ENCODE measurements at places on chromosomes 2 and 18. TPM values are rescaled to one million over a fixed set of nuclear protein-coding genes. Genes with fewer than 3 reads are reported as not detected.

GRCh38 chr18:68498636-68499035 lies 216.3 kb downstream of the TMX3 start:
- no peaks in the 10 kb centered on the region for H3K27me3 ChIP-seq
- H3K27ac ChIP-seq, result no peak overlapping the region
- no peak for DNase-seq
- H3K4me3 ChIP-seq, result no peak overlapping the region
- no peaks in the 10 kb centered on the region for H3K36me3 ChIP-seq

The THSD7B gene
- not detected for total RNA-seq

DNA sequence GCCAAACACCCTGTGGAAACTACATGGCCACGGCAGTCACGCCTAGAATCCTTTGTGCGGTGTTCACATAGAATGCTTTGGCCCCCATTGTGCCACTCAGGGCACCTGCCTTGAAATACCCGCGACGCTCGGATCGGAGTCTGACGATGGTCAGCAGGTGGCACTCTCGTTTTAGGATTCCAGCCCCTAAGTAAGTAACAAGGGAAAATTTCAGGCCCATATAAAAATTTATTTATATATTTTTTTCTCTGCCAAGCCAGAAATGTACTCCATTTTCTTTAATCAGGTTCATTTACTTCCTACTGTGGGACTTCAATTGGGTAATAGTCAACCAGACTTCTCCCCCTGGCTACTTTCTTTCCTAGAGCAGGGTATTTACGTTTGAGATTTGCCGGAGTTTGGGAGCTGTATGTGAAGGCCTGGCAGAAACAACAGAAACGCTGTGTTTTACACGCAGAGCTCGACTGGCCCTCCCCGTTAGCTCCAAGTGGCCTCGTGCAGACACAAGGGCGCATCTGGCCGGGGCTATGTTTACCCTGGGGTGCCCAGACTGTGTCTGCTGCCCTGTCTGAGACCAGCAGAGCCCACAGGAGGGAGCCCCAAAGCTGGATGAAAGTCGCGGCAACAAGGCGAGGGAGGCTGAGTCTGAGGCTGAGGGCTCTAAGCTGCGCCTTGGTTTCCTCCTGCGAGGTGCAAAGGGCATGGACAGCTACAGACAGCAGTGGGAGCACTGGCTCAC lies 41.6 kb downstream of the LRRC30 start:
- no peaks in the 10 kb centered on the region for H3K36me3 ChIP-seq
- no peaks in the 10 kb centered on the region for H3K4me1 ChIP-seq
- H3K27me3 ChIP-seq, result no peaks in the 10 kb centered on the region
- no peak overlapping the region for H3K27ac ChIP-seq
- DNase-seq, result no peak
- no peak overlapping the region for H3K4me3 ChIP-seq

DNA sequence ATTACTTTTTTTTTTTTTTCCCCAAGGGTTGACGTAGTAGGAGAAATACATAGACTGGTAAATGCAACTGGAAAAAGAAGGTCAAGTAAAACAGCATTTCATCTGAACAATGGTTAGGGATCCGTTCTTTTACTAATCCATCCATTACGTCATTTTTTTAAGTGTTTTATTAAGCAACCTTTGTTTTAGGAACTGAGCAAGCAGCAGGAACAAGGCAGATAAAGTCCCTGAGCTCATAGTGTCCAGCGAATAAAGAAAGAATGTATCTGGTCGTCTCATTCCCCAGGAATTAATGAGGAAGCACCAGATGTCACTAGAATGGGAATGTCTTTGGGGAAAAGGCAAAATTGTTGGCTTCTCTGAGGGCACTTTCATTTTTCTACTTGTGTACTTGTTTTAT lies 842.4 kb downstream of the TDRD15 start:
- no peak for DNase-seq
- no peak overlapping the region for H3K4me3 ChIP-seq
- no peaks in the 10 kb centered on the region for H3K36me3 ChIP-seq
- no peaks in the 10 kb centered on the region for H3K4me1 ChIP-seq

DNA sequence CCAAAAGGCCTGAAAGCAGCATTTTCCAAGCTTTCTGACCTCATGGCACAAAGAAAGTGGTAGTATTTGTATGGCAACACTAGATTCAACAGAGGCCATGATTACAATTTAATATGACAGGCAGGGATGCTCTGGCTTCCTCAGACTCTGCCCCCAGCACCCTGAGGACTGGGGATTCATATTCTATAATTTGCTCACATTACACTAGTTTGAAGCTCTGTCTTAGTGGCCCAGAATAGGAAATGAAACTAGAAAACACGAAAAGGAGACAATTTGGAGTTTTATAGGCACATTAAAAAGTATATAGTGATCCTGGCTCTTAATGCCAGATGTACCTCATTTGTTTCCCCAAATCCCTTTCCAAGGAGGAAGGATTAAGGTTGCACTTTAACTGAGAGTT lies 173.0 kb upstream of the STK17B start:
- H3K27ac ChIP-seq, result no peak overlapping the region
- no peak overlapping the region for H3K4me3 ChIP-seq
- H3K27me3 ChIP-seq, result no peaks in the 10 kb centered on the region
- H3K36me3 ChIP-seq, result no peaks in the 10 kb centered on the region
- DNase-seq, result no peak

DNA sequence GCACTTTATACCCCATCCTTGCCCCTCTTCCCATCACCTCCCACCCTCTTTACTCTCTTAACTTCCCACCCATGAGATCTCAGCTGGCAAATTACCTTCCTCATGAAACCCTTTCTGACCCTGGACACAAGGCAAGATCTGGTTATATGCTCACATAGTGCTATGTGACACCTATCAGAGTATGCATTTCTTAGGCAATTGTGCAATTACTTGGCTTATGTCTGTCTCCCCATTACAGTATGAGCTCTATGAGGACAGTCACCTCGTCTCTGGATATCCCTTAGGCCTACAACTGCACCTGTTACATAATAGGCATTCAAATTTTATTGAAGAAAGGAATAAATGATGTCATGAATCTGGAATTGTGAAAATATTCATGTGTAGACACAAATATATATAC lies 91.4 kb downstream of the ZNF385B start:
- DNase-seq, result no peak
- no peak overlapping the region for H3K27ac ChIP-seq
- peaks cover 6% of the 10 kb centered on the region for H3K27me3 ChIP-seq
- no peaks in the 10 kb centered on the region for H3K36me3 ChIP-seq

- no peak overlapping the region for H3K27ac ChIP-seq
- no peaks in the 10 kb centered on the region for H3K36me3 ChIP-seq
- H3K4me1 ChIP-seq, result no peaks in the 10 kb centered on the region
- H3K27me3 ChIP-seq, result peaks cover 9% of the 10 kb centered on the region
Measured at GRCh38 chr18:26863122-26863879, 2.2 kb downstream of the AQP4 start.
